Frontal cortex (tissue), 4 donors: ENCODE measurements at places on chromosomes 6 and 20.
A peak's percentile ranks its signal among the peaks of the same experiment; 100 is the strongest.

DNA sequence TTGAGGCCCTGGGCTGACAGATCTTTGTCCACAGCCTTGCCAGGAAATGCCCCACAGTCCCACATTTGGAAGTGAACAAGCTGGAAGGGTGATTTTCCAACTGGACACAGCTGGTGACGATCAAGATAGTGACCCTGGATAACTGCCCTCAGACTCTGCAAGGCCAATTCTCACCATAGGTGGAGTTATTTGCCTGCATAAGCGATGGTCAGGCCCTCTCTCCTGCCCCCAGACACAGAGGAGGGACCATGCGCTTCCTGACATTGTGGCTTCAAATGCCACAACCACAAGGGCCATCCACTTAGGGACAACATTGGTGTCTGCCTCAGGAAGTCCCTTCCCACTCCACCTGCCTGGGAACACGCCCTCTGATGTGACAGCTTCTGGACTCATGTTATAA, 96.0 kb downstream of the JPH2 start:
- no peak for DNase-seq

GRCh38 chr6:148770408-148771211, 23.8 kb downstream of the UST start:
- DNase-seq: no peak

- no peak for DNase-seq
Observed at GRCh38 chr20:58160451-58161061, 67.9 kb downstream of the ANKRD60 start.

DNA sequence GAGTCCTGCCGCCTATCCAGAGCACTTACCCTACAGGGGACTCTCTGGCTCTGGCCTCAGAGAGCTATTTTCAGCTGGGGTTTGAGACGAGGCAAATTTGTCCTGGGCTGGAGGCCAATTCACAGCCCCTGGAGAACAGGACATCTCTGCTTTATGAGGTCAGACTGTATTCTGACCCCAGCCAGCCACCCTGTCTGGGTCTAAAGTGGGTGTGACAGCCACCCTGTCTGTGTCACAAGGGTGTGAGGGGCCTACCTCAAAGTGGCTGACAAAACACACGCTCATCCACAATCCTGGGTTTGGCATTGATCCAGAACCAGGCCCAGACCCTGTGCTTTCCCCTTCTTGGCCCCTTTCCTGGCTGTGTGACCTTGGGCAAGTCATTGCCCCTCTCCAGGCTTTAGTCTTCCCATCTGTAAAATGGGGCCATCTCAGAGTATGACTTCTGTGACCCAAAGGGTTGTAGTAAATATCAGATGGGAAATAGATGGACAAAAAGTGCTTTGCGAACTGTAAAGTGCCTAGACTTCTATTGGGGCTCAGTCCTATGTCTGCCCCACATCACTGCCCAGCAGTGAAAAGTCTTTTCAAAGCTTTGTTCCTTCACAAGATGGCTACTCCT, 44.1 kb upstream of the TGM2 start:
- no peak for DNase-seq

GRCh38 chr6:88914180-88914579, 49.2 kb downstream of the RNGTT start:
- no peak for DNase-seq

GRCh38 chr20:62011403-62011790, 54.3 kb downstream of the TAF4 start:
- DNase-seq: no peak

DNA sequence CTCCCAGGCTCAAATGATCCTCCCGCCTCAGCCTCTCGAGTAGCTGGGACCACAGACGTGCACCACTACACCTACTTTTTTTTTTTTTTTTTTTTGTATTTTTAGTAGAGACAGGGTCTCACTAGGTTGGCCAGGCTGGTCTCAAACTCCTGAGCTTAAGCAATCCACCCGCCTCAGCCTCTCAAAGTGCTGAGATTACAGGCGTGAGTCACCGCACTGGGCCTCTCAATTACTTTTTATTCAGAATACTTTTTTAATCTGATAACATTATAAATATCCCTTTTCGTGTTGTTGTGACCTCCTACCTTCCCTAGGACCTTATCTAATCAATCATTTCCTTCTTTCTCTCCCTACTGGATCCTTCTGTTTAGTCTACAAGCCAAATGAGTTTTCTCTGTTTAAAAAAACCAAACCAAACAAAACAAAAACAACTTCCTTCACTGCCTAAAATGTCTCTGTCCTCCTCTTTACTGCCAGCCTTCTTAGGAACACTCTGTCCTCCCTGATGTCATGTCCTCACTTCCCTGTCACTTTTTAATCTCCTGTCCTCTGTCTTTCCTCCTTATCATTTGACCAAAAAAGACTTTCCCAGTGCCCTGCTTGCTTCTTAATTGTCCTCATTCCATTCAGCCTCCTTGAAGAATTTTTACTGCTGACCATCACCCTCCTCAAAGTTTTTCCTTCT, 85.0 kb downstream of the CAP2 start:
- DNase-seq: no peak

DNA sequence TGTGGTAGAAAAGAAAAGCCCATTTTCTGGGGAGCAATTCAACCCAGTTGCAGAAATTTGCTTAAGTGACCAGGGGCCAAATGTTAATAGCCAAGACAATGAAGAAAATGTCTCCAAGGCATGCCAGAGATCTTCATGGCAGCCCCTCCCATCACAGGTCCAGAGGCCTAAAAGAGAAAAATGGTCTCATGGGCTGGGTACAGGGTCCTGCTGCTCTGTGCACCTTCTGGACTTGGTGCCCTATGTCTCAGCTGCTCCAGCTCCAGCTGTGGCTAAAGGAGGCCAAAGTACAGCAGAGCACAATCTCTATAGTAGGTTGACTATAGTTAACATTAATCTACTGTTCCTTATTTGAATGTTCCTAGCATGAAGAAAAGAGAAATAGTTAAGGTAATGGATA, 44.7 kb downstream of the FRK start:
- DNase-seq: no peak

GRCh38 chr20:34570859-34571306, 12.4 kb downstream of the MAP1LC3A start:
- no peak for DNase-seq

DNA sequence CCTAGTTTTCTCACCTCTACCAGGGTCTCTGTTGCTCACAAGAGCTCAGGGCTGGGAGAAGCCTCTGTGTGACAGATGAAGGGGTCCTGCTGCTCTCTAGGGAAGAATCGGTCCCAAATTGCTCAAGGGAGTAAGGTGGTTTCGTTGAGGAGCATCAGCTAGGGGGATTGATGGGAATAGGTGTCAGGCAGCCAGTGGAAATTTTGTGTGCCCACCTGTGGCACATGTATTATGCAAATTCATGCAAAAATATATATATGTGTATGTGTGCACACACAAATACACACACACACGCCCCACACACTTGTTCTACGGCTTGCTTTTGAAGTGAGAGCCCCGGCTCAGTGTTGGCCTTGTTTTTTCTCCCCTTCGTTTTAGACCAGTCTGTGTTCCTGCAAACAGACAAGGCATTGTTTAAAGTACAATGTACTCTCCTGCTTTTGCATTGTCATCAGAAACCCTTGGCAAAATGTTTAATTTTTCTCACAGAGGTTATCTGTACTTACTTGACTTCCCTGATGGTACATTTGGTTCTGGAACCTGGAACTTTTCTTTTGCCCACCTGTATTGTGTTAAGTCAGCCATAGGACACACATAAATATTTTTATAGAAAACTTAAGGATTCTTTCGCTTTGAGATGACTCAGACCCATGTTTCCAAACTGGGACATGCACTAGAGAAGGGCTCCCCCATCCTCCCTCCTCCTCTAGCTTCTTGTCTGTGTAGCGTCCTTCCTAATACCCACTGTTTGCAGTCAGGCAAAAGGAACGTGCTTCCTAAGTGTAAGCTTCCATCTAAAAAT, 26.7 kb downstream of the FOXO3 start:
- DNase-seq: peak; percentile 30

GRCh38 chr20:56808117-56808725, 179.1 kb downstream of the TFAP2C start:
- no peak for DNase-seq
